Thoracic aorta (tissue), 2 donors: ENCODE measurements at places on chromosomes 16 and 17.

DNA sequence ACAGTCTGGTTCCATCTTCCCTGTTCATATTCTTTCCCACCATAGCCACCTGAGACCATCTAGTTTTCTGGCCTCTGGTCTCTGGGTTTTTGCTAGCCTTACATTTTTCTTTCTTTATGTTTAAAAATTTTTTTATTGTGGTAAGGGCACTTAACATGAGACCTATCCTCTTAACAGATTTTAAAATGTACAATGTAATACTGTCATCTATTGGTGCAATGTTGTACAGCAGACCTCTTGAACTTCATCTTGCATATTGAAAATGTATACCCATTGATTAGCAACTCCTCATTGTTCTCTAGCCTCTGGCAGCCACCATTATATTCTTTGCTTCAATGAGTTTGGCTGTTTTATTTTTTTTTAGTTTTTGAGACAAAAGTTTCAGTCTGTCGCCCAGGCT, 39.2 kb downstream of the ITGAM start:
- no peaks in the 10 kb centered on the region for H3K27me3 ChIP-seq
- no peak overlapping the region for H3K27ac ChIP-seq
- no peak overlapping the region for H3K4me3 ChIP-seq
- no peaks in the 10 kb centered on the region for H3K36me3 ChIP-seq
- H3K4me1 ChIP-seq: no peaks in the 10 kb centered on the region
- no peak for DNase-seq

GRCh38 chr17:40903129-40903847, 18.2 kb upstream of the KRT20 start:
- no peaks in the 10 kb centered on the region for H3K36me3 ChIP-seq
- H3K4me3 ChIP-seq: no peak overlapping the region
- DNase-seq: no peak

DNA sequence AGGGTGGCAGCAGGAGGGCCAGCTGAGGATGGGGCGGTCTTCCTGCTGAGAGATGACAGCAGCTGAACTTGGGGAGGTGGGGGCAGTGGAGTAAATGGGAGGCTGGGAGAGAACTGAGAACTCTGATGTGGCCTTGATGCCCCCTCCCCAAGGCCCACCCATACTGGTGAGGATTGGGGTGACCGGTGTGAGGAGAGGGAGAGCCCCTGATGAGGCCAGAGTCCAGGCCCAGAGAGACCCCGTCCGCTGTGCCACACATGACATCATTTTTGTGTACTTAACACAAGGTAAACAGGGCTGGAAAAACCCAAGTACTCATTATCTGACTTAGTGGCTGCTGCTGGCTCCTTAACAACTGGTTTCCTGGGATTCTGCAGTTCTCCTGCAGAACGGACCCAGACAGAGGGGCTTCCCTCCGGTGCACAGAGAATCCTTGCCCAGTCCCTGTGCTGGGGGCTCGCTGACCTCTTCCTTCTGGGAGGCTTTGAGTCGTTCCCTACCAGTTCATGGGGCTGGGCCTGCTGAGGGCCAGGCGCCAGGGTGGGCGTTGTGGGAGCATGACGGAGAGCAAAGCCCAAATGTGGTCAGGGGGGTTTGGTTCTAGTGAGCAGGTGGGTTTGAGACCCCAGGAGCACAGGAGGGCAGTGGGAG, 207.6 kb downstream of the RAB11FIP4 start:
- H3K4me1 ChIP-seq: peaks cover 37% of the 10 kb centered on the region
- no peak for DNase-seq

DNA sequence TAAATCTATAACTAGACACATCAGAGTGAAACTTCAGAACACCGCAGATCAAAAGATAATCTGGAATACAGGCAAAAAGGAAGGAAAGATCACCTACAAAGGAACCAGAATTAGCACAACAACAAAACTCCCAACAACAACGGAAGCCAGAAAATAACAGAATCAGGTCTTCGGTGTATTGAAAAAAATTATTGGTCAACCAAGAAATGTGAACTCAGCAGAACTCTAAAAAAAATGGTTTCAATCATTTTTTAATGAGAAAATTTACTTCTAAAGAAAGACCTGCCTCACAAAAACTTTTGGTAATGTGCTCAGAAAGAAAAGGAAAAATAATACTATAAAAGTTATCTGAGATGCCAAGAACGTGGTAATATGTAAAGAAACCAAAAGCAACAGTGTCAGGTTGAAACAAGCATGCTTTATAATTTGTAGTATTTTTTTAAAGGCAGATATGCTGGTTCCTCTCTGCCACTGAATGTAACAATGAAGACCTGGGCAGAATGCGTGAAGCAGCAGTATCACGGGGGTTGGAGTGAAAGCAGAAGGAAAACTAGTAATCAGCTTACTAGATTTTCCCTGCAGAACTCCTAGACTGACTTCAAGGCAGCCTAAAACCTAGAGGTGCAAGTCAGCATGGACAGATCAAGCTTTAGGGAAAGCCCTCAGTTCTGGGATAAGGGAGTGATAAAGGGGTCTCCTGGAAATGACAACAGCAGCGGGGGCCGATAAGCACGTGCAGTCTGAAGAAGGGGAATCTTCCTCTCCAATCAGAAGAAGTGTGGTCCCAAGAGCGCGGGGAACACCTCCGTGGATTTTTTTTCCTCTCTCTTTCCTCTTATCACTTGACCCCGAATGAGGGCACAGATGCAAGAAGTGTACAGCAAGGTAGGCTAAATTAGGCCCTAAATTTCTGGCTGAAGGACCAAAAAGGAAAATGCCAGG, 80.9 kb upstream of the TEKT1 start:
- no peak overlapping the region for H3K4me3 ChIP-seq
- no peaks in the 10 kb centered on the region for H3K4me1 ChIP-seq
- DNase-seq: no peak
- no peaks in the 10 kb centered on the region for H3K36me3 ChIP-seq
- no peak overlapping the region for H3K27ac ChIP-seq

GRCh38 chr16:12392585-12393091, 411.0 kb downstream of the CPPED1 start:
- no peaks in the 10 kb centered on the region for H3K36me3 ChIP-seq
- H3K27ac ChIP-seq: no peak overlapping the region
- no peaks in the 10 kb centered on the region for H3K4me1 ChIP-seq
- no peak for DNase-seq
- H3K4me3 ChIP-seq: no peak overlapping the region

DNA sequence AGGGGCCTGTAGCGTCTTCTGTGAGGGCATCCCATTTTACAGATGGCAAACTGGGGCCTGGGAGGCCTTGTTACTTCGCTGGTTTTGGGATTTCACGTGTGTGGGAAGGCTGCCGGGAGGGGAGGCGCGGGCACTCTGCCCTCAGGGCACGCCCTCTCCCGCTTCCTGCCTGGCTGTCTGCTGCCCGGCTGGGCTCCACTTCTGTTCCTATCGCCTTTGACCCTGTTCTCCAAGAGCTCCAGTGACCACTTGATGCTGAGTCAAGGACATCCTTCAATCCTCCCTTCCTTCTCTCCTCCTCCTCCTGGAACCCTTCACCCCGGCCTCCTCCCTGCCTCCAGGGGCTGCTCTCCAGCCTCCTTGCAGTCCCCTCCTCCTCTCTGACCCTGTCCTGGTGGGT, 16.0 kb downstream of the SPNS3 start:
- no peaks in the 10 kb centered on the region for H3K4me1 ChIP-seq
- H3K4me3 ChIP-seq: no peak overlapping the region
- H3K27me3 ChIP-seq: no peaks in the 10 kb centered on the region
- H3K27ac ChIP-seq: no peak overlapping the region
